Activated CD8-positive, alpha-beta memory T cell treated with anti-CD3 and anti-CD28 coated beads for 48 hours (primary cell): ENCODE measurements at places on chromosomes 5 and 9.

- no peak for DNase-seq
Observed at GRCh38 chr5:9619331-9620092, 10.6 kb downstream of the TAS2R1 start.

DNA sequence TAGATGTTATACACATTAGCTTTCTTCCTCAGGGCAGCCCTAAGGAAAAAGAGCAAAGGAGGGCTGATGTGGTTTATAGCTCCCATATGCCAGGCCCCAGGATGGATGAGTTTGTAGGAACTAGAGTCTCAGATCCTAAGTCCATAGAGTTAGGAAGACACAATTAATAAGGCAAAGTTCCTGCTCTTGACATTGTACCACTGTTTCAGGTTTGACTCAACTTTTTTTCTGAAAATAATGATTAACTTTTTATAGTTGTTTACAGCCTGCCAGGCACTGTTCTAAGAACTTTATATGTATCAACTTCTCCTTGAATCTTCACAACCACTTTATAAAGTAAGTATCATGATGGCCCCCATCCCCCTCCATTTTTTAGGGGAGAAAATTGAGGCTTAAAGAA is 339.5 kb downstream of the PDE4D start:
- no peak for DNase-seq

DNA sequence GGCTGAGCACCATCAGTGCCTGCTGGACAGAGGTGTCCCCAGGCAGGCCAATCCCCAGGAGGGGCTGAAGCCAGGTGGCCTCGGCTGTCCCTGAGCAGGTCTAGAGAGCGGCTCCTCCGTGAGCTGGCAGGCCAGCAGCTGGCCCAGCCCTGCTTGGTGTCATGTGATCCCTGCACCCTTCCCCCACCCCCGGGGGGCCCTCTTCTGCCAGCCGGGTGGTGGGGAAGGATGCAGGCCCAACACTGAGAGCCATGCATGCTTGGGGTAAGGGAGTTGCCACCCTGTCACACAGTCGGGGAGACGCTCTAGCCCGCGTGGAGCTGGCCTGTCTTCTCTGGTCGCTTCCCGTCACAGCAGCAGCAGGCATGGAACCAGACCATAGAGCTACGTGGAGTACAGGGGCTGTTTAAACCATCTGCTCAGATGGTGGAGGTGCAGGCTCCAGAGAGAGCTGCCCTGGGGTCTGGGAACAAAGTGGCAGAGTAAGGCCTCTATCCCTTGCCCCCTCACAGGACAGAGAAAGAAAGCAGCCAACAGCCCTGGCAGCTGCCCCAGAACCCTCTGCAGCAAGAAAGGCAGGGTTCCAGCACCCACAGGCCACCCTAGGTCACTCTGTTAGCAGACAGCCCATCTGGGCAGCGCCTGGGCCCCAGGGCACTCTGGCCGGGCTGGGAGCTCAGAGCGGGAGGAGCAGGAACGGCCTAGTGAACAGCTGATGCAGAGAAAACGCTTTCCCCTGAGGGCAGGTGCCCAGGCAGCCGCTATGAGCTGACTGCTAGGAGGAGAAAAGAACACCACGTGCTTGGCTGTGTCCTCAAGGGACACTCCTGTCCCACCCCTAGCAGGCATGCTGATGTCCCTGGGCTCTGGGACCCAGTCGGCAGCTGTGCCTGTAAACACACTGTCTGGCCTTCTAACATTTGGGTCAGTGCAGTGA is 6.8 kb downstream of the RALGDS start:
- DNase-seq, result no peak

DNA sequence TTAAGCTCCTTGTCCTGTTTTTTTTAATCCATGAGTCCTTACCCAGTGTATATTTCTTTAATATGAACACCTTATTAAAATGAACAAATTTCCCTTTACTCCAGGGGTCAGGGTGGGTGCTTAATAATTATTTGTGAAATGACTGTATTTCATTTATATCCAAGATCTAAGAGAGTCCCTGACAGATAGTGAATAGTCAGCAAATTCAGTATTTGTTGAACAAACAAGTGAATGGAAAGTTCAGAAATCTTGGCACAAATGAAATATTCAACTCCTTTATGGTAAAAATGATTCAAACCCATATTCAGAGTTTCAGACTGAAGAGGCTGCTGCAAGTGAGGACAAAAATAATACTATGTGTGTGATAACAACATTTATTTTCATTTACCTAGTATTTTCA is 59.9 kb downstream of the ASTN2 start:
- no peak for DNase-seq

GRCh38 chr5:114113604-114114003 is 248.3 kb upstream of the KCNN2 start:
- DNase-seq, result no peak
